ENCODE measurements at places on chromosomes 11 and 22. TPM values are rescaled to one million over a fixed set of nuclear protein-coding genes. Genes with fewer than 3 reads are reported as not detected.

GRCh38 chr11:44407211-44407996 lies 97.5 kb upstream of the ALX4 start:
- no peak for DNase-seq

Gene ARHGAP42
- 9.9 TPM for total RNA-seq

DNA sequence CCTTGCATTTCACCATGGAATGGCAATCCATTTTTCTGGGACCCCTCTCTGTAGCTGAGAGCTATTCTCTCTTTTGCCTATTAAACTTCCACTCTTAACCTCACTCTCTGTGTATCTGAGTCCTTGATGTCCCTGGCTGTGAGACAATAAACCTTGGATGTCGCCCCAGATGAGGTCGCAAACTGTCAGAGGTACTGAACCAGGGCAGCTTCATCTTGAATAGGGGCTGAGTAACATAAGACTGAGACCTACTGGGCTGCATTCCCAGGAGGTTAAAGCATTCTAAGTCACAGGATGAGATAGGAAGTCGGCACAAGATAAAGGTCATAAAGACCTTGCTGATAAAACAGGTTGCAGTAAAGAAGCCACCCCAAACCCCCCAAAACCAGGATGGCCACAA lies 68.0 kb downstream of the RSF1 start:
- no peak for DNase-seq

Gene OMP
- 1.1 TPM for total RNA-seq

GRCh38 chr22:31618057-31618456 lies 44.0 kb downstream of the PISD start:
- DNase-seq = no peak

DNA sequence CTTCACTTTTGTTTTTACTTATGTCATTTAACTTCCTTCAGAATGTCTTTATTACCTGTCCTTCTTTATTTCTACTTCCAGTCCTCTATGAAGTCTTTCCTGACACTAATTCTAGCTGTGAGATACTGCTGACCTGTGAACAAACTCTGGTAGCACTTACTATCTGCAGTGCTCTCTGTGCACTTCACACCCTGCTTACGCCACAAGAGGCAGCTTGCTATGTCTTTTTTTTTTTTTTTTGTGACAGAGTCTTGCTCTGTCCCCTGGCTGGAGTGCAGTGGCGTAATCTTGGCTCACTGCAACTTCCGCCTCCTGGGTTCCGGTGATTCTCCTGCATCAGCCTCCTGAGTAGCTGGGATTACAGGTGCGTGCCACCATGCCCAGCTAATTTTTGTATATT lies 10.7 kb downstream of the STIM1 start:
- DNase-seq = no peak

- DNase-seq = no peak
Observed at GRCh38 chr11:14567064-14567651, 47.0 kb upstream of the PSMA1 start.

Gene FANCF
- 16.7 TPM for total RNA-seq

DNA sequence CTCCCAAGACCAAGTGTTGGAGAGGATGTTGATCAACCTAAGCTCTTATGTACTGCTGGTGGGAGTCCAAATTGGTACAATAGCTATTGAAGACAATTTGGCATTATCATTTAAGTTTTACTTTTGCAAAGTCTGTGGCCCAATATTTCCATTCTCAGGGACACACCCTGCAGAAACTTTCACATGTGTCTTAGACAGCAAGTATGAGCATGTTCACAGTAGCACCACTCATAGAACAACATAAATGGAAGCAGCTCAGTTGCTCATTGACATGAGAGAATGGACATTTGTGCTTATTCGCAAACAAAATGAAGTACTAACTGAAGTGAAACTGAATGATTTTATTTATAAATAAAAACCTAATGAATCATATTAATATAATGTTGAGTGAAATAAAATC lies 135.5 kb downstream of the NOX4 start:
- DNase-seq = no peak

- DNase-seq = no peak
Observed at GRCh38 chr11:96275801-96276594, 67.0 kb downstream of the MAML2 start.

DNA sequence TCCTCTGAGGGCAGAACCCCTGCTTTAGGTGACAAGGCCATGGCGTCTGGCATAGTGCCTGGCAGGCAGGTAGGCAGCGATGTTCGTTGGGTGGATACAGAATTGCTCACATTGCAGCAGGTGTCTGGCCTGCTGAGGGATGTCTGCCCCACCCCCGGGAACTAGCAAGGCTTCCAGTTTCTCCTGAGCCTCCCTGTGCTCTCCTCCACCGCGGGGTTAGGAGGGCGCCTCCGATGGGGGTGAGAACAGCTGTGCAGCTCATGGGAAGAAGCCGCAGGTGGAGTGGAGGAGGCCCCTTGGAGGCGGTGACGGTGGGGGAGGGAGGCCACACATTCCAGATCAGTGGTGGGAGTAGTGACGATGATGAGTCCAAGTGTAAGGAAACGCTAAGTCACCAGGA lies 48.3 kb upstream of the JAM3 start:
- no peak for DNase-seq

Gene TBX1
- total RNA-seq = not detected

Gene MUC5B
- total RNA-seq = 3.4 TPM

- DNase-seq = peak; percentile 41
Observed at GRCh38 chr22:41382098-41382578, 396 bp downstream of the TEF start.

- no peak for DNase-seq
Observed at GRCh38 chr22:26585104-26585790, 4.7 kb downstream of the TPST2 start.

DNA sequence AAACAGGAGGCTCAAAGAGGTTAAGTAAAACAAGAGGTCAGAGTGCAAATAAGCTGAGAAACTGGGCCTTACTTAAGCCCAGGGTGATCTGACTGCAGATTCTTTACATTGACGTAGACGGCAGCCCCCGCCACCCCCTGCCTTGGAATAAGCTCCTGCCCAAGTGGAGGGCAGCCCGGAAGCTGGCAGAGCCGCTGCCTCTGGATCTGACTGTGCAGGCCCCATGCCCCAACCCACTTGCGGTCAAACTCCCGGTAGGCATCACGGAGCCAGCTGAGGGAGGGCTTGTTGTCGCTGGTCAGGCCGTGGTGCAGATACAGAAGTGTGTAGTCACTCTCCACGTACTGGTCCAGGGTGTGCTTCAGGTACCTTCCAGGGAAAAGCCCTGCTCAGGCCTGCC lies 18.6 kb downstream of the ARHGAP1 start:
- no peak for DNase-seq

DNA sequence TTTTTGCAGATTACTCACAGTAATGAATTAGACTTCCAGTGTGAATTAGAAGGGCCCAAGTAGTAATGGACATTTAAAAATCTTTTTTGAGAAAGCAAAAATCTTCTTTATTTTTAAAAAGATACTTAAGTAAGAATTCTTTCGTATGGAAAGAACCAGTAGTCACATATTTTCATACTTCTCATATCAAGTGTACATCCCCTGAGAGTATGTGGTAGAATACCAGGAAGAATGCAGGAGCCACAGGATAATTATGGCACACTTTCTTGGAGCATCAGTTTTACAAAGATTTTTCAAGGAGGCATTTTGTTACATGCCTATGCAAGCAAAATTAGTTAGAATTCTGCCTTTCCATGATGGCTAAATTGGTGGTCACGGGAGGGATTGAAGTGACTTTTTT lies 28.1 kb downstream of the POLD3 start:
- no peak for DNase-seq

GRCh38 chr11:65298655-65299179 lies 15.9 kb upstream of the CDC42EP2 start:
- no peak for DNase-seq

Gene PAX6
- 0.87 TPM for total RNA-seq

- DNase-seq = no peak
Observed at GRCh38 chr11:64150051-64150450, 15.9 kb downstream of the MACROD1 start.

Gene CATSPER1
- total RNA-seq = 2.6 TPM

DNA sequence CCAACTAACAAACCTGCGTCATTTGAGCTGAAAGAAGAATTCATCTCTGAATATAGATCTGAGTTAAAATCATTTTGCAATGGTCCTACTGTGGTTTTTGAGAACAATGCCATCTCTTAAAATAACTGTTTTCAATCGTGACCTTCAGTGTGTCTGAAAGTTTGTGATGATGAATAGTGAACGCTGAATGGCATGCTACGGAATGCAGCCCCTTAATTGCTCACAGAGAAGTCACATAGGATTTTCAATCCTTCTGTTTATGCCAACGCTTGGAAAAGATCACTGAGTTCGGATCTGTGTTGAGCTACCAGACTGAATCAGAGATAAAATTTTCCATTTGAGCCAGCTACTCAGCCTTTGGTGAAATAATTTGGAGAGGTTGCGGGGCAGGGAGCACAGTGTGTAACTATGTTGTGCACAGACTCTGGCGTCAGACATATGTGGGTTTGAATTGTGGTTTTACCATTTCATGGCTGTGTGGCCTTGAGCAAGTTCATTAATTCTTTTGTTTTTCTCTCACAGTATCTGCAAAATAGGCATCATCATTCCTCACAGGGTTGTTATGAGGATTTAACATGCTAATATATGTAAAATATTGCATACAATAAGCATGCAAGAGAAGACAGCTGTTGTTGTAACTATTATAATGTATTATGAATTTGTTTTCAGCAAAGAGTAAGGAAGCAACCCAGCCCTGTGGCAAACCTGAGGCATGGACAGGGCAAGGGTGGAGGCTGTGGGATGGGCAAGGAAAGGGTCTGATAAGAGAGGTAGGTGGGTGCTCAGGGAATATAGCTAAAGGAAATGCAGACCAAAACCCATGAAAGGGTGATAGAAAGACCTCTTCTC lies 679.9 kb downstream of the KCNA4 start:
- no peak for DNase-seq

- no peak for DNase-seq
Observed at GRCh38 chr11:69908511-69909220, 89.5 kb upstream of the FGF3 start.

DNA sequence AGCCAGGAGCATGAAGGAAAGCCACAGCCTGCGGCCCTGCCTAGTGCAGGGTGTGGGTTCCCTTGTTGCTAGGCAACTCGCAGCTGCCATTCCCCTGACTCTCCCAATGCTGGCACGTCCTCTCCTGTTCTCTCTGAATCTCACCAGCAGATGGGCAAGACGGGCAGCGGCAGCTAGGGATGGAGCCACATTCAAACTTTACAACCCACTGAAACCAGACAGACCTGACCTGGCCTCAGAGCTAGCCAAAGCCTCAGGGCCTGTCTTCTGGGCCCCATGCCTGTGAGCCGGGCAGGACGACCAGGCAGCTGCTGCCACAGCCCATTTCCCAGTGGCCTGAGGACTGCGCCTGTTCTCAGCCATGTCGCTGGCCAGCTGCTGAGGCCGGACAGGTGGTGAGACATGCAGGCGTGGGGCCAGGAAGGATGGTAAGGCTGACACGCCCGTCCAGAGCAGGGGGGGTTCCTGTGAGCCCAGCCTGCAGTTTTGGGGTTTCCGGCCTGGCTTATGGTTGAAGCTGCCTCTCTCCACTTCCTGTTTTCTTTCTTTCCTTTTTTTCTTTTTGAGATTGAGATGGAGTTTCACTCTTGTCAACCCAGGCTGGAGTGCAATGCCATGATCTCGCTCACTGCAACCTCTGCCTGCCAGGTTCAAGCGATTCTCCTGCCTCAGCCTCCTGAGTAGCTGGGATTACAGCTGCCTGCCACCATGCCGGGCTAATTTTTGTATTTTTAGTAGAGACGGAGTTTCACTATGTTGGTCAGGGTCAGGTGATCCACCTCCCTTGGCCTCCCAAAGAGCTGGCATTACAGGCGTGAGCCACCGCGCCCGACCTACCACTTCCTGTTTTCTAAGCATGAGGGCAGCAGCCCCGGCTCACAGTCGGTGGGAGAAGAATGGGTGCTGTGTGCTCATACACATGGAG lies 4.1 kb downstream of the SUN2 start:
- DNase-seq = no peak

Gene TMEM121B
- 0.42 TPM for total RNA-seq

DNA sequence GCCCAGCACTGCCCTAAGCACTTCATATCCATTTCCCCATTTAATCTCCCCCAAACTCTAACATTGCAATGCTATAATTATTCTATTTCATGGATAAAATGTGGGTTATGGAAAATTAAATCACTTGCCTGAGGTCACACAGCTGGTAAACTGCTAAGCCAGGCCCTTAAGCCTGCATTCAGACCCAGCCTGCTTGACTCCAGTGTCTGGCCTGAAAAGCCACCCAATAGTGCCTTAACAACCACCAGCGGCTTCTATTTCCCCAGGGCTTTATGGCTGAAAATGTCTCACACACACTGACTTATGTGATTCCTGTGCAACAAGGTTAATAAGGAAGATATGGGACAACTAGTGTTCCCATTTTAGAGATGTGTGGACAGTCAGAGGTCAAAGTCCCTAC lies 178.5 kb upstream of the SNX19 start:
- DNase-seq = no peak

GRCh38 chr22:48313175-48313830 lies 1514.4 kb downstream of the BRD1 start:
- no peak for DNase-seq

GRCh38 chr11:44829838-44830237 lies 103.1 kb downstream of the TSPAN18 start:
- DNase-seq = no peak

DNA sequence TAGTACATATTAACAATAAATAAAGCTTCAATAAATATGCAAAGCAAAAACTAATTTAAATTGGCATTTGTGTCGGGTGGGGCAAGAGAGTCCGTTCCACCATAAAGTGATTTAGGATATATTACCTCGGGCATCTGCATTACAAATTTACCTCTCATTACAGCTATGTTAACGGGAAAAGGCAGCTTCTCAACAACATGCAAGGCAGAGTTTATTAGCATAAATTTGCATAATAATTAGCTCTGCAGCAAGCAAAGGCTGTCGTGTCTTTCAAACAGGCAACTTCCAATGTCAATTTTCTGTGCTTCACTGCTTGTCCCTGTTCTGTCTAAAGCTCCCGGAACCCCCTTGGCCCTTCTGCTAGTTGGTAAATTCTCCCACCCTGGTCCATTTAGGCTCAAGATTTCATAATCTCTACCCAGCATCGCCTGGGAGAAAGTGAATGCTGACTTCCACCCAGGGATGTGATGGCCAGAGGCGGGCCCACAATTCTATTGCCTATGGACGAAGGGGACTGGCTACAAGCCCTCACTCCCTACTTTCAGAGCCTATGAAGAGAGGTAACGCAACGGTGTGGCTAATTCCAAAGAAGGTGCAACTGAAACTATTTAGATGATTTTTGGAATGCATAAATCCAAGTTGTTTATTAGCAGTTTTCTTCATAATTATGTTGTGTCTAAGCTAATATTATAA lies 462.1 kb downstream of the OPCML start:
- no peak for DNase-seq

- no peak for DNase-seq
Observed at GRCh38 chr11:17185938-17186337, 21.8 kb downstream of the PIK3C2A start.

- DNase-seq = no peak
Observed at GRCh38 chr11:79374727-79375126, 66.1 kb downstream of the TENM4 start.

Gene CRYAB
- 1.9 TPM for total RNA-seq

Gene PLAAT3
- 261 TPM for total RNA-seq

GRCh38 chr11:17672469-17672868 lies 46.9 kb upstream of the MYOD1 start:
- no peak for DNase-seq
